ENCODE measurements at places on chromosomes 4 and X.
A peak's percentile ranks its signal among the peaks of the same experiment; 100 is the strongest.

DNA sequence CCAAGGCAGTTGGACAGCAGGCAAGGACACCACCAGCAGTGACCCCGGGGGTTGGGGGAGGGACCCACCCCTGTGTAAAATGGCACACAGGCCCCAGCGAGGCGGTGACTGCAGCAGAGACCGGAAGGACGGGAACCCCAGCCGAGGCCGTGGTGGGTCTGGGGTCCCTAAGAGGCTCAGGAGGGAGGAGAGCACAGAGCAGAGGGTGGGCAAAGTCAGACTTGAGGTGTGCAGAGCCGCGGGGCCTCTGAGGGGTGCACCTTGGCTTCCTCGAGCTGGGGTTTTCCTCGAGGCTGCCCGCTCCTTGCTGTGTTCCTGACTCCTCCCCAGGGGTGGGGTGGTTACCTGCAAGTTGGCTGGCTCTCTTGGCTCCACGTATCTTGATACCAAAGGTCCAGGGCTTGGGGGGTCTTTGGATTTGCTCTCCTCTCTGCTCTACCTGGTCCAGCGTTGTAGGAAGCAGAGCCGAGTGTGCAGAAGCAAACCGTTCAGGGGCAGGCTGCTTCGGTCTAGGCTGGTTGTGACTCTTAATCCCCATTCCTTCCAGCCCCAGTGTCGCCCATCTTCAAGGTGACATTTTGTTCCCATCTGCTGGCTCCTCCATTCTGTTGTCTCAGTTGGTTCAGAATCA is 37.9 kb upstream of the SORCS2 start:
- peak; percentile 54 for DNase-seq

DNA sequence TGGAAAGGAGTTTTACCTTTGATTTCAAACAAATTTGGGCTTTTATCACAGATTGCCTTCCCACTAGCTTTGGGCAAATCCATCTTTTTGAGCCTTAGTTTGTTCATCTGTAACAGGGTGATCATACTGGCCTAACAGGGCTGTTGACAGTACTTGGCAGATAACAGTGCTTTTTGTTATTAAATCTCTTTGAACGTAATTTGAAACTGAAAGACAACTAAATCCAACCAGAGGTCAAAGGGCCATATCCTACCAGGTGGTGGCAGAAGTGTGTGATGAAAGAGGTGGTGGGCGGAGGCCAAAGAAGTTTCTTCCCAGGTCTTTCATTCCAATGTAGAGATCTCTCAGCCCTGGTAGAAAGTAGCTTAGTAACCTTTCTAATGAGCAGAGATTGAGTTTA is 35.2 kb upstream of the TADA2B start:
- no peak for DNase-seq

DNA sequence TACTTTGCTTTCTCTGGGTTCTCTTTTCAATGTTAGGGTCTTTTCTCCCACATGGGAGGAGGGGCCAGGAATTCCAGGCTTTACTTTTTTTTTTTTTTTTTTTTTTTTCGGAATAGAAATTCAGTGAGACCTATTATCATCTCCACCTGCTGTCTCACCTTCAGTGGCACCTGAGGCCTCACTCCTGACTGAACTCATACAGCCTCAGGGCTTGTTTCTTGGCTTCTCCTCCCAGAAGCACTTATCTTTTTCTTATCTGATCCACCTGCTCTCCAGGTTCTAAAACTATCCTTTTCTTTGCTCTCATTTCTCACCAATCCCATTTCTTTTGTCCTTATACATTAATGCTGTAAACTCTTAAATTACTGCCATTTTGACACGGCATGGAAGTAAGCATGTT is 117.3 kb upstream of the PPP3CA start:
- no peak for DNase-seq

- DNase-seq: no peak
Observed at GRCh38 chr4:171846232-171846631, 33.0 kb downstream of the GALNTL6 start.

- DNase-seq: no peak
Observed at GRCh38 chrX:105191878-105192277, 28.6 kb downstream of the TEX13A start.
